ENCODE measurements at places on chromosomes 12 and 14. TPM values are rescaled to one million over a fixed set of nuclear protein-coding genes. Genes with fewer than 3 reads are reported as not detected.

Gene OTUB2
- 0.54 TPM for total RNA-seq

Gene PIWIL1
- total RNA-seq = not detected

Gene CCDC88C
- 60.2 TPM for total RNA-seq

Gene TRAFD1
- 47.1 TPM for total RNA-seq

Gene KCNJ8
- total RNA-seq = not detected

Gene PLA2G1B
- 0.79 TPM for total RNA-seq

Gene ITGA7
- 1.3 TPM for total RNA-seq
